Activated CD4-positive, alpha-beta T cell treated with anti-CD3 and anti-CD28 coated beads, Interleukin-2, Interleukin-4, amounts not matched to agents 100 ng/mL and 50 ng/mL, durations not matched to agents 16 hours and 8 hours (primary cell): ENCODE measurements at places on chromosomes 12 and 14.

GRCh38 chr12:2959505-2960389 is 550 bp downstream of the TEAD4 start:
- DNase-seq: no peak

- no peak for DNase-seq
Observed at GRCh38 chr14:52873065-52873464, 77.8 kb downstream of the FERMT2 start.

GRCh38 chr12:103830730-103831320 is 10.2 kb downstream of the NT5DC3 start:
- DNase-seq: no peak

DNA sequence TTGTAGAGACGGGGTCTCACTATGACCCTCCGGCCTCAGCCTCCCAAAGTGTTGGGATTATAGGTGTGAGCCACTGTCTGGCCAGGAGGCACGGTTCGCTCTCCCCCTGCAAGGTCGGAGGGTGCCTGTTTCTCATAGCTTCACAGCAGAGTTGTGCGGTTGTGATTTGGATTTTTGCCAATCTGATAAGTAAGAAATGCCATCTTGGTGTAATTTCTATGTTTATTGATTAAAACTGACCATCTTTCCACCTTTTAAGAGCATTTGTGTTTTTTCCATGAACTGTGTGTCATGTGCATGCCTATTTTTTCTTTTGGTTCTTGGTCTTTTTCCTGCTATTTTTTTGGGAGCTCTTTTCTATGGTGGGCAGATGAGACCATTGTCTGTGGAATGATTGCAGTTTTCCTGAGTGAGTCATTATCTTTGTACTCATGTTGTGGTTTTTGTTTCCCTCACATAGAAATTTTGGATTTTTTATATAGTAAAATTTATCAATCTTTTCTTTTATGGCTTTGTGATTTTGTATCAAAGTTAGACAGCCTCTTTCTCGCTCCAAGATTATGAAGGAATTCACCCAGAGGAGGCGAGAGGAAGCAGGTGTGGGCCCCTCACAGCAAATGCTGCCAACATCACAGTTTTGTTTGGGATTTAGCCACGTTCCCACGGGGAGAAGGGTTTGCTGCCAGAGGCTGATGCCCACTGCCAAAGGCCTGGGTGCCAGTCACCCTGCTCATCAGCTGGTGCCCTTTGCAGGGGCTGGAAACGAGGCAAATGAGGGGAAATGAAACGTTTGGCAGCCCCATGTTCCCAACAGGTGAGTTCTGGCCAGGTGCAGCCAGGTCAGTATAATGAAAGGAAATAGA is 47.2 kb downstream of the RFX4 start:
- no peak for DNase-seq

- no peak for DNase-seq
Observed at GRCh38 chr12:537772-538171, 78.0 kb downstream of the B4GALNT3 start.
